ENCODE measurements at places on chromosomes 3 and 15.

DNA sequence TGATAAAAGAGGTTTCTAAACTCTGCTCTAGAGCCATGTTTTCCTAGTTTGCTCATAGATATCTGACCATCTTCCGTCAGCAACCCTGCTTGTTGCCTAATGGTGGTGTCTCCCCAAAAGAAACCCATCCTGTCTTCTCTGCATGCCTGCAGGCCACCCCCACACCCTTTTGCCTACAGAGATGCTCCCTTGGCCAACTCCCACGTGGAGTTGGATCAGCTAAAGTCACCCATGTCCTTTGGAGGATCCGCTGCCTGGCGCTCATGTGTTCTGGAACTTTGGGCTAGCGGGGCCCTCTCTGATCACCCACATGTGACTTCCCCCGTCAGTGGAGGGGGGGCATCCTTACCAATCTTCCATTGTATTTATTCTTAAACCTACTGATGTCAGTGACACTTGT is 185.6 kb downstream of the ADAMTS17 start:
- H3K36me3 ChIP-seq = no peaks in the 10 kb centered on the region
- H3K27ac ChIP-seq = no peak overlapping the region
- H3K27me3 ChIP-seq = no peaks in the 10 kb centered on the region

GRCh38 chr15:79090487-79091203 is at the start of gene RASGRF1:
TSS of gene RASGRF1 (minus strand) at chr15:79090780. CDS start at chr15:79090498, 282 bp downstream.
- no peak within 1 kb of the TSS for H3K27ac ChIP-seq
- DNase-seq = peak; percentile 16
- peak within 1 kb of the TSS; percentile 52 for H3K4me3 ChIP-seq
- H3K4me1 ChIP-seq = no peaks in the 10 kb centered on the region
- H3K36me3 ChIP-seq = no peaks in the 10 kb centered on the region

DNA sequence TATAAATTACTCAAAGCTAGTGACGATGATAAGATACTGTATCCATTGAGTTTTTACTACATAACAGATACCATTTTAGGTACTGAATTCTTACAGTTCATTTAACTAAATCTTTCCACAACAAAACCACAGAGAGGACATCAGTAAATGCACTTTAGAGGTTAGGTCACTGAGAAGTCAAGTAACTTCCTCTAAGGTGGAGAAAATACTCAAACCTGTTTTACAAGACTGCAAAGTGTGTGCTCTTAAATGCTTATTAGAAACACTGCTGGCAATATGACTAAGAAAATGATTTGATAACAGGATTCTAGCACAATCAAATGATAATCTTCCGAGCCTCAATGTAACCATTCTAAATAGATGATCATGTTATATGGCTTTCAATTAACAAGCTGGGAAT is 99.4 kb downstream of the UBE3A start:
- H3K36me3 ChIP-seq = peaks cover 20% of the 10 kb centered on the region
- no peak overlapping the region for H3K4me3 ChIP-seq
- DNase-seq = no peak
- no peaks in the 10 kb centered on the region for H3K27me3 ChIP-seq
- no peaks in the 10 kb centered on the region for H3K4me1 ChIP-seq

DNA sequence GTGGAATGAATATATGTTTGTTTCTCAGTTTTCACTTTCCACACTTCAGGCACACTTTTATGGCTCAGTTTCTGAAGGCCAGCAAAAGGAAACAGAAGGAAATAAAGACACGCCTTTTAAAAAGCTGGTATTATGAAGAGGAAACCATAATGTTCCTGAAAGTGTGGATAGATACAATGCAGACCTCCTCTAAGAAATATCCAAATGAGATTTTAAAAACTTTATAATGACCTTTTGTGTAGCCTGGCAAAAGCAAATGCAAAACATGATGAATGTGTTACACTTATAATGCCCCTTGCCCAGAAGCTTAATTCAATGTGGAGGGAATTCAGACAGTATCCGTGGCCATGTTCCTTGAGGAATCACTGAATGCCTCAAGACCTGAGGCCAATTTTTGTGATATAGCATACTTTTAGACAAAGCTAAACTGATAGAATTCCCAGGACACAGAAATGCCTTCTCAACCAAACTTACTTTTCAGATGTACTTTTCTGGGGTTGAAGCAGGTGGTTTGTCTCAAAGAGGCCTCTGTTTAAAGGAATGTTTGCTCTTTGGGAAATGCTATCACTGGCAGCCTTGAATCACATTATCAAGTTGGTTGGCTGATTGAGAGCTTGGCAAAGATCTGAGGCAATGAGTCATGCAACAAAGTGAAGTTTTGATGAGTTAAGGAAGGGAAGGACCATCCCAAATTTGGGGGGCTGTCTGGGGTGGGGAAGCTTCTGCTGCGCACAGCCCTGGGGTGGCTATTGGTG is 77.1 kb upstream of the CACNA2D3 start:
- no peak overlapping the region for H3K4me3 ChIP-seq
- DNase-seq = no peak
- no peaks in the 10 kb centered on the region for H3K4me1 ChIP-seq
- no peak overlapping the region for H3K27ac ChIP-seq
- peaks cover 4% of the 10 kb centered on the region for H3K27me3 ChIP-seq
- no peaks in the 10 kb centered on the region for H3K36me3 ChIP-seq

DNA sequence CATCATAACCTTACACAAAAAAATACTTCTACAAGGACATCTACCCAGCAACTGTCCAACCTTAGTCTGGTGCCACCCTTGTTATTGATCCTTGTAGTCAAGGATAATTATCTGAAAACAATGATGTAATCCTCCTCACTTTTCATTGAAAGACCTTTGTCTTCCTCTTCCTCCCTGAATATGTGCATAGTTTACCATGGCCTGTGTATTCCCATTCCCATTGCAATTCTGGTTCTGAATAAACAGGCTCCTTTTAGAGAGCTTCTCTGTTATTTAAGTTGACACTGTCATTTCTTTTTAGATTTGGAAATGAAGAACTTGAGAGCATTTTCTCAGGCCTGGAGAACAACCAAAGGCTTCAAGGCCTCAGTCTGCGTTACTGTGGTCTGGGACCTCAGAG is 53.3 kb upstream of the RNF7 start:
- no peaks in the 10 kb centered on the region for H3K27me3 ChIP-seq
- no peak overlapping the region for H3K4me3 ChIP-seq
- no peak for DNase-seq

DNA sequence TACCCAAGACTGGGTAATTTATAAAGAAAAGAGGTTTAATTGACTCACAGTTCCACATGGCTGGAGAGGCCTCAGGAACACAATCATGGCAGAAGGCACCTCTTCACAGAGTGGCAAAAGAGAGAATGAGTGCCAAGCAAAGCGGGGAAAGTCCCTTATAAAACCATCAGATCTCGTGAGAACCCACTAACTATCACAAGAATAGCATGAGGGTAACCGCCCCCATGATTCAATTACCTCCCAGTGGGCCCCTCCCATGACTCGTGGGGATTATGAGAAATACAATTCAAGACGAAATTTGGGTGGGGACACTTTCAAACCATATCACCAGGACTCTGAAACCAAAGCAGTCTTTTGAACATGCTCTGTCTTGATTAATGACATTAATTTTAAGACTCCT is 7.0 kb downstream of the RTP3 start:
- no peak overlapping the region for H3K27ac ChIP-seq
- H3K4me3 ChIP-seq = no peak overlapping the region
- DNase-seq = peak; percentile 49
- H3K27me3 ChIP-seq = no peaks in the 10 kb centered on the region
- H3K36me3 ChIP-seq = no peaks in the 10 kb centered on the region

GRCh38 chr3:105328338-105328730 is 38.4 kb upstream of the ALCAM start:
- DNase-seq = no peak
- no peaks in the 10 kb centered on the region for H3K36me3 ChIP-seq

DNA sequence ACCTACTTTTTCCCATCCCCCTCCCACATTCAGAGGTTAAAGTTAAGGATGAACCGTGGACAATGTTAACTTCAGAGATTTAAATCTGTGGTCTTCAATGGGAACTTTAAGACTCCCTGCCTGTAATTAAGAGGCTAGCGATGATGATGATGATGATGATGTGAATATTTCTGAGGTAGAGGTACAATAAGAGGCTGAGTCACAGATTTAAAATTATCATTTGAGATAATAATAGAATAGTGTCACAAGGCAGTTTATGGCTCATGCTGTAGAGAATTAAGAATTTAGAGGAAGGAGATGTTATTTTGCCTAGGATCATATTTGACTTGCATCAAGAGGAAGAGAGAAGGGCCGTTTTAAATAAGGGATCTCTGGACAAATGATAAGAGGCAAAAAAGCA is 146.2 kb downstream of the BBX start:
- H3K4me3 ChIP-seq = no peak overlapping the region
- no peak overlapping the region for H3K27ac ChIP-seq
- H3K36me3 ChIP-seq = no peaks in the 10 kb centered on the region
- DNase-seq = no peak

DNA sequence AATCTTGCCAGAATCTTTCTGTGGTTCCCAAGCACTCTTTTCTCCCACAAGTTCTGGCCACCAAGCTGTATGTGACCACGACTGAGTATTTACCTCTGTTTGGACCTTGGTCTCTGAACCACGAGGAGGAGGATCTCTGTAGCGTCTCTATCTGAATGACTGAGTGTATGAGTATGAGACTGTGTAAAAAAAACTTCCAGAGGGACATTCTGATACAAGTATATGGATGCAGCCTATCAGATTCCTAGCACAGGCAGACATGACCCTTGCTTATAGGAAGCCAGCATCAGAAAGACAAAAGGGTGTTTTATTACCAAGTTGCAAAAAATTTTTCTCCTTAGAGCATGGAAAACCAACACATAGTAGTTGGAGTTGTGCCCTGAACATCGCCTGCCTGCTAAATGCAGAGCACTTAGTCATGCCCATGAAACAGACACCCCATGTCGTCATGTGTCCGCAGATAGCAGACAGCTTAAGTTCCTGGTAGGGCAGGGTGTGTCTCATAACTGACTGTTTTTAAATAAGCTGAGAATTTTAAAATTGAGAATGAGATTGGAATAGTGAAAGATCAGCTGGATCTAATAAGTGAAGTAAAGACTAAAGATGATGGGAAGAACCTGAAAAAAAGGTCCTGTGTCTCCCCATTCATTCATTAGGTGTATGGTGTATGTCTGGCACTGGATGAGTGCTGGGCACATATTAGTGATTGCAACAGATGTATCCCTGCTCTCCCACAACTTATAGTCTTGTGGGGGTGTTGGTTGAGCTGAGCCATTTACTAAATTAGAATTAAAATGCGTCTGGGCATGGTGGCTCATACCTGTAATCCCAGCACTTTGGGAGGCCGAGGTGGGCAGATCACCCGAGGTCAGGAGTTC is 30.9 kb downstream of the DAG1 start:
- H3K4me3 ChIP-seq = no peak overlapping the region
- H3K27me3 ChIP-seq = no peaks in the 10 kb centered on the region
- no peaks in the 10 kb centered on the region for H3K36me3 ChIP-seq
- no peaks in the 10 kb centered on the region for H3K4me1 ChIP-seq

- no peak overlapping the region for H3K4me3 ChIP-seq
- no peak for DNase-seq
- no peaks in the 10 kb centered on the region for H3K4me1 ChIP-seq
- no peak overlapping the region for H3K27ac ChIP-seq
These were observed 37.3 kb downstream of the RFT1 start for GRCh38 chr3:53092942-53093341.

DNA sequence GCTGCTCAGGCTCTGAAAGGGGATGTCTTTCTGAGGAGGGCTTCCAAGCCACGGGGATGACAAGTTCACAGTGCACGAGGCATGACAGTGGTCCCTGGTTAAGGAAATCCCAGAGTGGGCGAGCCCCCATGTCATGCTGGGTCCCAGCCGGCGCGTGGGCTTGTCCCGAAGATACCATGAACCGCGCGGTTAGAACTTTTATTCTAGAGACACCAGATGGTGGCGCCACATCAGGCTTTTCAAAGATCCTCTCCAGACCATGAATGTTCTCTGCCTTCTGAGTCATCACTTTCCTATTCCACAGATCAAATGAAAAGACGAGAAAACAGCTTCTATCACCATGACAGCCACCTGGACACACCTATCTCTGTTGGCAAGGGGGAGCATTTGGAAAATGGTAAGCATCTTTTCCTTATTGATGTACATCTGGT is 227.8 kb upstream of the LYSMD4 start:
- no peaks in the 10 kb centered on the region for H3K36me3 ChIP-seq
- H3K4me1 ChIP-seq = no peaks in the 10 kb centered on the region

DNA sequence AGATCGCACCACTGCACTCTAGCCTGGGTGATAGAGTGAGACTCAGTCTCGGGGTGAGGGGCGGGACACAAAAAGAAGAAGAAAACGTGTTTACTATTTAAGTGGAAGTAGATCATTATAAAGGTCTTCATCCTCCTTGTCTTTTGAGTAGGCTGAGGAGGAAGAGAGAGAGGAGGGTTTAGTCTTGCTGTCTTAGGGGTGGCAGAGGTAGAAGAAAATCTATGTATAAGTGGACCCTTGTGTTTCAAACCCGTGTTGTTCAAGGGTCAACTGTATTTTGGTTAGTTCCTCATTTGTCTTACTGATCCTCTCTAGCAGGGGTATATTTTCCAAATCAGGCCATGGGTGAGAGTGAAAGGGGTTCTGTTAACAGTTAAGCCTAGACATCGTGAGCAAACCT is 40.1 kb downstream of the TRIM71 start:
- no peak overlapping the region for H3K27ac ChIP-seq
- no peak overlapping the region for H3K4me3 ChIP-seq
- H3K27me3 ChIP-seq = no peaks in the 10 kb centered on the region
- no peak for DNase-seq
- H3K36me3 ChIP-seq = peaks cover 6% of the 10 kb centered on the region

DNA sequence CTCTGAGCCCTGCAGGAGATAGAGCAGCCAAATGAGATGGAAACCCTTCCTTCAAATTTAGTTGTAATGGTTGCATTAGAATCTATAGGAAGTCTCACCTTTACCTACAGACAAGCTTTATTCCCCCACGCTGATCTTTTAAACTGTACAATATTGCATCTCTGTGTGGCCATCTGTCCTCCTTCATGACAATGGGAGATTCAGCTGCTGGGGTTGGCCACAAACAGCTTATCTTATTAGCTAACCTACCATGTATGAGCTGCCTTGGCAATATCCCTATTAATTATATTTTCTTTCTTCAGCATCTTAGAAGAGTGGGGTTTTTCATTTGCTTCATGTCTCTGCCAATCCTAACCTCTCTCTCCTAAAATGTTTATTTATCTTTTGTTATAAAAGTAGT is 238.7 kb upstream of the NR2E3 start:
- H3K36me3 ChIP-seq = no peaks in the 10 kb centered on the region
- peaks cover 3% of the 10 kb centered on the region for H3K27me3 ChIP-seq
- no peak overlapping the region for H3K27ac ChIP-seq
- H3K4me3 ChIP-seq = no peak overlapping the region
- no peak for DNase-seq

GRCh38 chr3:42118762-42119361 is 27.7 kb downstream of the TRAK1 start:
- H3K27ac ChIP-seq = peak overlapping the region; percentile 11
- H3K4me3 ChIP-seq = no peak overlapping the region
- peak; percentile 62 for DNase-seq

DNA sequence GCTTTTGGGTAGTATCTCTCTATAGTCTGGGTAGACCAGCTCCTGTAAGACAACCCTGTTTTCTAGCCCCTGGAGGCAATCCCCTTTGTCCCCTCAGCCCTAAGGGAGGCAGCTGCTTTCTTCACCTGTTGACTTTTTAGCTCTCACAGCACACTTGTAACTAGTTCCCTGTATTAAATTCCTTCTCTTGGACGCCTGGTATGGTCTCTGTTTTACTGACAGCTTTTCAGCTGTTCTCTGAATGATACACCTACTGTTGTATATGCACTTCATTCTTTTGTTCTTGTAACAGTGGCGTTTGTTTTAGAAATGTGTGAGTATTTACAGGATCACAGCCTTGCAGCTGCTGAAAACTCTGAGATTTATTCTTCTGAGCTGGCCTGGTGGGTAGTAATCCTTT is 413.0 kb upstream of the RBMS3 start:
- H3K4me1 ChIP-seq = no peaks in the 10 kb centered on the region
- H3K4me3 ChIP-seq = no peak overlapping the region
- no peak for DNase-seq
- no peak overlapping the region for H3K27ac ChIP-seq
- no peaks in the 10 kb centered on the region for H3K27me3 ChIP-seq
- H3K36me3 ChIP-seq = no peaks in the 10 kb centered on the region
